CD8-positive, alpha-beta T cell (primary cell): ENCODE measurements at places on chromosomes 7 and 10.

GRCh38 chr7:45583296-45583695 lies 9.1 kb downstream of the ADCY1 start:
- DNase-seq: no peak

DNA sequence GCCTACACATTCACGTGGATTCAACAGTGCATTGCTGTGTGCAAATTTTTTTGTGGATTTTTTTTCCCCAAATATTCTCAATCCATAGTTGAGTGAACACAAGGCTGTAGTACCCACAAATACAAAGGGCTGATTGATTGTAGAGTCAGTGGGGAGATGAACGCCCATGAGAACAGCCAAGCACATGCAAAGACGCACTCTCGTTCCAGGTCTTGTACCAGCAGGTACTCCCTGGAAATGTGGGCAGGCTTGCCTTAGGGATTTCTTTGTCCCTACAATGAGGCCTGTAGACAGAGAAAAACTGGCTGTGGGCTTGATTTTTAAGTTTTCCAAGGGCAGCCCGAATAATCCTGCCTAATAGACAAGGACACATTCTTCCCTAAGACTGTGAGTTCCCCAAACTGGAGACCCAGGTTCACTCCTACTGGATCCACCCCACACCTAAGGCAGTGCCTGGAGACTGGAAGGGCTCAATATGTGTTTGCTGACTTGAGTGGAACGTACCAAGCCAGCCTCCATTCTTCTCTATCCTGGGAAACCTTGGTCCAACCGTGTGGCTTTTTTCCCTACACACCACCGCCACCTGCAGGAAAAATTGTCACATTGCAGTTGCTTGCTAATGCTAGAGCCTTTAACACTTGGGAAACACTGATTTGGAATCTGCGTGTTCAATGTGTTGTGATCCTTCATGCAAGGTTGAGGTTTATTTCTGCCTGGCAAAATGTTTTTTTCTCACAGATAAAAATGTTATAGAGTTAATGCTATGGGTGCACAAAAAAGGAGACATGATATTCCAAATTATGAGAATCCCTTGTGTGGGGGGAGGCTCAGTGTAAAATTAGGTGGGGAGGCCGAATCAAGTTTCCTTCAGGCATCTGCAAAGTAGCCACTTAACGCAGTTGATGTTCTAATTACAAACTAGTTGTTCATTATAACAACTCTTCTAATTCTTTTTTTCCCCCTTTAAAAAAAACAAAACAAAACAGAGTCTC lies 49.3 kb downstream of the PPP1R17 start:
- DNase-seq: no peak

DNA sequence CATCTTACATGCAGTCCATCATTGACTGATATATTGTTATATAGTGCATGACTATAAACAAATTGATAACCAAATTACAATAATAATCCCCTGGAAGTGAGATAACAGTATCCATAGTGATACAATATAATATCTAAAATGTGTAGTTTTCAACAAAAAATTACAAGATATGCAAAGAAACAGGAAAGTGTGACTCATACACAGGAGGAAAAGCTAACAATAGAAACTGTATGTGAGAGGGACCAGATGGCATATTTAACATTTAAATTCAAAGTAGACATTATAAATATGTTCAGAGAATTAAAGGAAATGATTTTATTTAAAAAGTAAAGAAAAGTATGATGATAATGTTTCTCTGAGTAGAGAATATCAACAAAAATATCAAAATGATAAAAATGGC lies 8.0 kb downstream of the OR9A2 start:
- DNase-seq: no peak

- peak; percentile 2 for DNase-seq
These were observed 6.6 kb downstream of the C10orf90 start for GRCh38 chr10:126663880-126664279.

GRCh38 chr10:60920479-60920878 lies 23.5 kb downstream of the RHOBTB1 start:
- no peak for DNase-seq

GRCh38 chr7:155395176-155395797 lies 62.6 kb upstream of the EN2 start:
- DNase-seq: no peak

- no peak for DNase-seq
These were observed 768.6 kb downstream of the NRG3 start for GRCh38 chr10:82643601-82644000.

DNA sequence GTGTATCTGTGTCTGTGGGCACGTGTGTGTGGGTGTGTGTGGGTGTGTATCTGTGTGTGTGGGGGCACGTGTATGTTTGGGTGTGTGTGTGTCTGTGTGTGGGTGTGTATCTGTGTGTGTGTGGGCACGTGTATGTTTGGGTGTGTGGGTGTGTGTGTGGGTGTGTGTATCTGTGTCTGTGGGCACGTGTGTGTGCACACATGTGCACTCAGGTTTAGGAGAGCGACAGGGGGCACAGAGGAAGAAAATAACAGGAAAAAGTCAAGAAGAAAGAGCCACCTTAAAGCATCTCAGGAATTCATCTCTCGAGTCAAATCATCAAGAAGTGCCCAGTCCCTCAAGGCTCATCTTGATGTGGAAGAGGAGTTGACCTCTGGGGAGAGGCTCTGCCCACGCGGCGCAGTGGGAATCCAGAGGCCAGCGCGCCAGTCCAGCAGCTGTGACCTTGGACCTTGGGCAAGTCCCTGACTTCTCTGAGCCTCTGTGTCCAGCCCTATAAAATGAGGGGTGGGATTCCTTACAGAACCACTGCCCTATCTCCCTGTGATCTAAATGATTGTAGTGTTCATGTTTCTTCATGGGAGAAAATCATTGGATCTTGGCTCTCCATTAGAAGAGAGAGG lies 147.8 kb downstream of the RGS10 start:
- DNase-seq: no peak

DNA sequence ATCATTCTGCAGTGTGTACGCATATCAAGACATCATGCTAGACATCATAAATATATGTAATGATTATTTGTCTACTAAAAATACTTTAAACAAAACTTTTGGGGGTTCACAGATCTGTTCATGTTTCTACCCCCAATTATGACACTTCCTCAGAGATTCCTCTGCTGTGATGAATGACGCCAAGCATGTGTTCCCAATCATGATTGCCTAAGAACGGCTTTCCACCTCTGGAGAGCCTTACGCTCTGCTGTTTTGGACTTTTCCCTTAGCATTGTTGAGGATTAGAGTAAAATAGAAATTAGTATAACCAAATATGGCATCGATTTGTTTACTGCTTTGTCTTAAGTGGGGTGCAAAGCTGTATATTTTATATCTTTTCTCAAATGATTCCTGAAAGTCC lies 236.3 kb upstream of the IGFBP3 start:
- DNase-seq: no peak
